ENCODE measurements at places on chromosomes 2 and 18.

GRCh38 chr2:12435430-12436222 lies 281.1 kb upstream of the TRIB2 start:
- DNase-seq = no peak

- DNase-seq = no peak
Measured at GRCh38 chr2:14143435-14143834, 489.1 kb upstream of the LRATD1 start.

- DNase-seq = no peak
Measured at GRCh38 chr2:126431136-126431535, 224.8 kb upstream of the GYPC start.

DNA sequence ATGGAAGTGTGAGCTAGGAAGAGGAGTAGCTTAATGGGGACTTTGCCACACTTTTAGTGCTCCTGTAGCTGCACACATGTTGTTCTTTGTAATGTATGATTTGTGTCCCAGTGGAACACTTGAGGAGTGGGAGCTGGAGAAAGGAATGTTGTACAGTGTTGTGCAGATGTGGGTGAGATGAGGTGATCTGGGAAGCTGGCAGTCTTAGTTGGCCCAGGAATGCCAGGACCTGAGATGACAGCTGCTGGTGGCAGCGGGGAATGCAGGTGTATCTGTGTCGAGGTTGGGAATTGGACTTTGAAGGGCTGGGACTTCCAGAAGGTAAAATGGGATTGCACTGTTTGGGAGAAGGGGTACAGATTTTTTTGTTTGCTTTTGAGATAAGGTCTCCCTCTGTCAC lies 23.6 kb downstream of the NEDD4L start:
- no peak for DNase-seq

GRCh38 chr18:24373328-24373727 lies 24.3 kb downstream of the OSBPL1A start:
- DNase-seq = no peak

- peak; percentile 22 for DNase-seq
Measured at GRCh38 chr18:5463390-5463789, 80.4 kb downstream of the EPB41L3 start.

DNA sequence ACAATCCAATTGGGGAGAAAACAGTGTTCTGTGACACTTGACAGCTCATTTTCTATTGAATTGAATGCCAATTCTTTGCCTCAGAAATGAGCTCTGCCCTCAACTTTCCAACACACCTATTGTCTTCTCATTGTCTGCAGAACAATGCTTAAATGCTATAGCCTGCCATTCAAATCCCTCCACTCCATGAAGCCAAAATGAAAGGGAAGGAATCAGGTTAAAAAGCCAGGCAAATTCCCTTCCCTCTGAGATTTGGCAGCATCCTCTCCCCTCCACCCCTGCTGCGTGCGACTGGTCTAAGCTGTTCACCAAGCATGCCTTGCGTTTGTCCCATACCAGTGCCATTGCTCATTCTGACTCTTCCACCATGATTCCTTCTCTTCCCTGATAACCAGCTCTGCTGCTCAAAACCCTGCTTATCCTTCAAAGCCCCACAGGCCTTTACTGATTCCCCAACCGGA lies 32.4 kb upstream of the TMEM131 start:
- DNase-seq = no peak

DNA sequence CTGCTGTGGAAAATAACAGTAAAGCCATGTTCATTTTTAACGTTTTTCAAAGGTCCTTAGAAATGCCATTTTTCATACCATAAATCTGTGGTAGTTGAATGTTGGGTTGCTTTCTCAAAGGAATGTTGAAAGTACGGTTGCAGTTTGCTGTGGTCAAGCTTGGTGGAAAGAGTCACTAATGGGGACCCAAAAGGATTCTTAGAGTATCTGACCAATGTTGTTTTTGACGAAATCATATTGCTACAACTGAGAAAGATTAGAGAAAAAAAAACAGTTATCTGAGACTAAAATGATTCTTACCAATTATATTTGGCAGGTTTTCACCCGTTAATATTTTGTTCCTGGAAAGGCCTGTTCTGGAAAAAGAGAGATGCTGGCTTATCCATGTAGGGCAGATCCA lies 439.5 kb upstream of the ETAA1 start:
- DNase-seq = no peak

- DNase-seq = no peak
Measured at GRCh38 chr2:42733852-42734251, 30.1 kb downstream of the OXER1 start.

DNA sequence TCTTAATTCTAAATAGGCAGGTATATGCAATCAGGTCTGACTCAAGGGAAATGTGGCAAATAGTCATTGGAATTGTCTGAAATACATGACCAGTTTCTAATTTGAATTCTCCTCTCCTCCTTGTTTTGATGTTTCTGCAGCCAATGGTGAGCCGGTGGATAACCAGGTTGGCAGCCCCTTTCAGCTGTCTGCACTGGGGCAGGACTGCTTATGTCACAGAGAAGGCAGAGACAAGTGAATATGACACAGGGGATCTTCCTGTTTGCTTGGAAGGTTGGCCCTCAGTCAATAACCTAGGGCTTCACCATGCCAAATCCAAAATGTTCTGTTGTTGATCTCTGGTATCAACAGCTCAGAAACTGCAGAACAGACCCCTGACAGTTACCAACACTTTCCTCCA lies 12.1 kb downstream of the MYT1L start:
- DNase-seq = no peak

GRCh38 chr2:98830571-98831145 lies 99.7 kb upstream of the MGAT4A start:
- no peak for DNase-seq
